ENCODE measurements at places on chromosomes 7 and 10.

DNA sequence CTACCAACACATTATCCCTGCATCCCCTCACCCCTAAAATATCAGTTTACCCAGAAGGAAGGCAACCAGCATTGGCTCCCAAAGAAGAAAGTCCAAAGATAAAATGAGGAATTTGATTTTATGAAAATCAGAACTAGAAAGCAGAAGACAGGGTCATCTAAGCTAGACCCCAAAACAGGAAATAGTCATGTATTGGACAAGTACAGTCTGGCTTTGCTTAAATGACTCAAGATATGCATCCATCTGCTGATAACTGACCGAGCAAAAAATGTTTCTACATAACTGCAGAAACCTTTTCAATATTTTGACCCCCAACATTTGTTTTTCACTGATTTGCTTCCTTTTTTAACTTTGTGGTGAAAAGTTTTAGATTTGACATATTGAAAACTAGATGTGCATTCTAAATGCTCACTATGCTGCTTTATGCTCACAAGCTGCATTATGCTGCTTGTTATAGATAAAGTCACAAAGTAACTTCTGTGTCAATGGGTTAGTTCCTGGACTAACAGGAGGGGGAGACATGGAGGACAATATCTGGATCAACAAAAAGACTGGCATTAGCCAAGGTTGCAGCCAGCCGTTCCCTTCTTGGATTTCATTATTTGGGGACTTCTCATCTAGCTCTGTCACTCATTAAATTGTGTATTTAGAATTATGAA, 227.0 kb downstream of the INHBA start:
- DNase-seq, result no peak

- no peak for DNase-seq
These were observed 17.4 kb downstream of the AUTS2 start for GRCh38 chr7:69615685-69616084.

DNA sequence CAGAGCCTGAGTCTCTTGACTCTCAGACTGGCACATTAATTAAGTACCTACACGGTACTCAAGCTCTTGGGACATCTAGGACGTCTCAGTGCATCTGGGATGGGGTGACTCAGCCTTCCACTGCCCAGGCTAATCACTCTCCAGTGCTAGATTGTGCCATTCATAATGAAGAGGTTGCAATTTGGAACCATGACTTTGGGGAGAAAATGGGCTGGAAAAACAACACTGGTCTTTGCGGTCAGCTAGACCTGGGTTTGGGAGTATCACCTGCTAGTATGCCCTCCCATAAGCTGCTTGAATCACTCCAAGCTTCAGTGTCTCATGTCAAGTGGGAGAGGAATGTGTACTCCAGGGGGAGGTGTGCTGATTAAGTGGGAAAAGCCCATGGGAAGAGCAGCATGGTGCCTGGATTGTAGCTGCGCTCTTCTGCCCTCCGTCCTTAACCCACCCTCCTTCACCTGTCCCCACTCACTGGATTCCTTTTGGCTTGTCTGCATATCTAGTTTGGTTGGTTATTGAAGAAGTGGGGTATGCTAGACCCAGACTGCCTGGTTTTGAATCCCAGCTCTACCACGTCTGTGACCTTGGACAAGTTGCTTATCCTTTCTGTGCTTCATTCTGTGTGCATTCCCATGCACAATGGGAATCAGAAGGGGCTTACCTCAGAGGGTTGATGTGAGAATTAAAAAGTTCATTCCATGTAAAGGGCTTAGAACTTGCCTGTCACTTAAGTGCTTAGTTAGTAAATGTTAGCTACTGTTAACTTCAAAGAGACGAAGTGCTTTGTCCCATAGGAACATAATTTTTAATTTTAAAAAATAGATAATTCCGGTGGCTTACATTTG, 3.8 kb downstream of the NFE2L3 start:
- DNase-seq, result no peak

DNA sequence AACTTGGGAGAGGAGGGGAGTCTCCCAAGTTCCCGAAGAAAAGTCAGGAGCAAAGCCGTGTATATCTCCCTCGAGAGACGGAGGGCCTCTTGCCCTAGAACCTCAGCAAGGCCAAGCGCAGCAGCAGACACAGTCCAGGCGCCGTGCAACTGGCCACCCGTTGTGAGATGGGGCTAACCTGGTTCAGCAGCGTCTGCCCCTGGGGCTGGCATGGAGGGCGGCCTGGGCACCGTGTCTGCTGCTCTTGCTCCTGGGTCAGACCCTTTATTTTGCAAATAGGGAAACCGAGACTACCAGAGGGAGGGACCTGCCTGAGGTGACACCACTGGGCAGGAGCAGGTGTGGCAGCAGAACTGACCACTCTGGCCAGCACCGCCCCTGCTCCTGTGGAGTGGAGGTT, 13.4 kb downstream of the ATP5MF start:
- no peak for DNase-seq

GRCh38 chr7:92621561-92622023, 31.4 kb upstream of the FAM133B start:
- DNase-seq, result no peak

GRCh38 chr10:124063750-124064603, 29.4 kb downstream of the CHST15 start:
- no peak for DNase-seq

GRCh38 chr10:113187063-113187777, 237.2 kb downstream of the TCF7L2 start:
- no peak for DNase-seq

GRCh38 chr7:106102387-106102966, 9.6 kb downstream of the SYPL1 start:
- no peak for DNase-seq

DNA sequence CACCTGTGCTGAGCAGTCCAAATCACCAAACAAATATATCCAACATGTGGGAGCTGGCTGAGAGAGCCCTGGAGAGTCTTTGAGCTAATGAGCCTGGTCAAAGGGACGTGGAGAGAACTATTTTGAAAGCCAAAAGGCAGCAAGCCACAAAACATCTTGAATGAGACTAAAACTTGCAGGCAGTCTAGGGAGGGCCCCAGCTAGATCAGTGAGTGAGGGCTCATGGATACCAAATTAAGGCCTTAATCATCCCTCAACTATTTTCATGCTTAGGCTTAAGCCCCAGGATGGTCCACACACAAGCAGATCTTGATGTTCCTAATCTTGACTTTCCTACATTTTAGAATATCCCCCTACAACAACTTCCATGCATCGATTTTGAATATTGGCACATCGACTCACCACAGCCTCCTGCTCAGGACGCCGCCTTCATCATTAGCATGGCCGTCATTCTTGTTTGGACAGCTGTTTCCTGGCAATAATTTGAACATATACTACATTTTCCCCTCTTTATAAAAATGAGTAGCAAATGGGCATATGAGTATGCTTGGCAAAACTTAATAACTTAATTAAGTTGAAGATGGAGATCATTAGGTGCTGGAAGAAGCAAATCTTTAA, 86.9 kb upstream of the ADAM12 start:
- no peak for DNase-seq

DNA sequence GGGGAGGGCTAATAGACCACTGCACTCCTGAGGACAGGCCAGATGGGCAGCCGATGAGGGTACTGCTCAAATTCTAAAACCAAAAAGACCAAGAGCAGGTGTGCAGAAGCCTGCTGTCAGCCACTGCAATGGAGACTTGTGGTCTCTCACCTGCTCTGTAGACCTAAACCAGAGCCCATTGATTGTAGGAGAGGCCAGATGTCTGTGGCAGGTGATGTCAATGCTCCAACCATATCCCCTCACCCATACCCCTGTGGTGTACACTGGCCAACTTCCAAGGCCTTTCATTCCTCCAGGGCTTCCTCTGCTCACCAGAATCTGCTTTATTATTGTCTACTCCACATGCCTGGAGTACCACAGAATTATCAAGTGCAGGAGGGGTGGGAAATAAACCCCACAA, 116.9 kb upstream of the CHST15 start:
- DNase-seq, result no peak

DNA sequence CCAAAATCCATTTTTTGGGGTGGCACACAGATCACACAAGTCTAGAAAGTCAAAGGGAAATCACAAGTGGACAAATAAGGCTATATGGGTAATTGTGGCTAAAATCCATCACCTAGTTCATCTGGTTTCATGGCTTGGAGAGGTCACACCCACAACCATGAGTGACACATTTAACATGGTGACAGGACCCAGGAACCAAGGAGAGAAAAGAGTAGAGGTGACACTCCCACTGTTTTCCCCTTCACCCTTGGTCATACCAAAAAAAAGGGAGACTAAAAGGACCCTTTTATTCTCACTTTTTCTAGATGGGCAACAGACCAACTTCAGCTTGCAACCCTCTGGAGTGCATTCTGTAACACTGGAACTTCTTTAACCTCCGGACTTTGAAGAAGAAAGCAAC, 46.2 kb upstream of the ZNF107 start:
- no peak for DNase-seq

DNA sequence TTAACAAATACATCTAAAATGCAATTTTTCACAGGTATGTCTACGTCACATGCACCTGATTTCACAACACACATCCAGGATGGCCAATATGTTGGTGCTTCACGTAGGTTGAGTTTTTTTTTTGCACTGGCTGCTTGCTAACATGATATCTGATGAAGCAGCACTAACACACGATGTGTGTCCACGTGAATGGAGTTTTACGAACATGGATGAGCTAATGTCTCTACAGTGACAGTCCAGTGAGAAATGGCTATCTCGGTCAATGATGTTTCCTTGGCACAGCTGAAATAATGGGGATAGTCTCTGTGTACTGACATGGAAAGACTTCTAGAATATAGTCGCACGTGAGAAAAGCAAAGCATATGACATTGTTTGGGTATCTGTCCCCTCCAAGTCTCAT, 563.9 kb upstream of the ADARB2 start:
- no peak for DNase-seq

DNA sequence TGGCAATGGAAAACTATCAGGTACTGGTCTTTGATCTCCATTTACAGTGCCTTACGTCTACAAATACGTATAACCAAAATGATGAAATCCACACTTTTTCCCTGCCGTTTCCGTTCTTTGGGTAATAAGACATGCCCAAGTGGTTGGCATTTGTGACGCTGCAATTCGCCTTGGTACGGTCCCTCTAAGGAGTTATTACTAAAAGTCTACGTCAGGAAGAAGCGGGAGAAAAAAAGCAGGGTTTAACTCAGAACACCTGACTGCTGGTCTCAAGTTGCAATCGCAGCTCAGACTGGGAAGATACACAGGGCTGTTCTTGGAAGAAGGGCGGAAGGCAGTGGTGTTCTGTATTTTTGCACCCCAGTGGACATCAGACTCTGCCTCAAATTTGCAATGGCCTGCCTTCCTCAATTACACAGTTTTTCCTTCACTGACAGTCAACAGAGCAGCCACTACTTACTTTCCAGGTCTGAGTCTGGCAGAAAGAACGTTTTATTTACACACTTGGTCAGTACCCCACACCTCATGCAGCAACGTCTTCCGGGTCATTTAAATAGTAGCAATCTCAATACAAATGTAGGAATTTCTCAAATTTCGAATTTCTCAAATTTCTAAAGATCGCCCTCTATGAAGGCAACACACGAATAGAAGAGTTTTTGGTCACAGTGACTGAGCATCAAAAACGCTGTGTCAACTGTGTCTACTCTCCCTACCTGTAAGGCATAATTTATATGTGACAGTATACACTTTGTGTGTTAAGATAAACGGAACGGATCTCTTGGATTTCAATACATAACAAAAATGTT, 2.1 kb downstream of the BAIAP2L1 start:
- no peak for DNase-seq

DNA sequence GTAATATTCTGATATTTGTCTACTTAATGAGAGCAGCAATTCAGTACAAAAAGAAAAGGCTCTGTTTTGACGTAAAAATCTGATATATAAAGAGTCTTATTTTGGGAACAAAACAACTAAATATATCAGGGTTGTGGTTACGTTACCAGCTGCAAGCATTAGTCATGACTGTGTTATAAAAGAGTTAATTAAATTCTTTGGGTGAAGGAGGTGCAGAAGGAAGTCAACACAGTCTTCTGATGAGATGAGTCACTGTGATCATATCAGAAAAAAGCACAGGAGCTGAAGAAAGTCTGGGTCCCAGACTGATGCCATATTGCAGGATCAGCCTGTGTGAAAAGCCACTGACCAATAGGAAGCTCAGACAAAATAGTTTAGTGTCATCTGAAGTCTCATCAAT, 234.3 kb upstream of the TEX47 start:
- DNase-seq, result no peak

GRCh38 chr7:101705331-101705730, 76.2 kb upstream of the MYL10 start:
- no peak for DNase-seq

- no peak for DNase-seq
These were observed 83.5 kb upstream of the INSIG1 start for GRCh38 chr7:155213955-155214740.

- no peak for DNase-seq
These were observed 33.5 kb upstream of the ENO4 start for GRCh38 chr10:116815641-116816415.

DNA sequence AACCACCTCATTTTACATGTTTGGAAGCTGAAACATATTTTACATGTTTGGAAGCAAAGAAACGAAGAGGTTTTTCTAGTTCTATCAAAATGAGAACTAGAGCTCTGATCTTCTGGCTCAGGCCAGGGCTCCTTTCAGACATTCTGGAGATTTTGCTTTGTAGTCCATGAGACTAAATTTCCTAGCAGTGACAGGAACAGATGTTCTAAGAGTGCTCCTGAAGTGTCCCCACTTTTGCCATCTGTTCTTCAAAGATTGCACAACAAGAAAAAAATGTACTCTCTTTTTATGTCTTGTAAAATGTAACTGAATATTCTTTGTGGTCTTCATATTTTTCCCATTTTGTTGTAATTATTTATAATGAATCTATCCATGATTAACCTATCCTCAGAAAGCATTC, 196.4 kb upstream of the PCLO start:
- no peak for DNase-seq

- DNase-seq, result no peak
These were observed 8.7 kb downstream of the GNB2 start for GRCh38 chr7:100682228-100682741.

DNA sequence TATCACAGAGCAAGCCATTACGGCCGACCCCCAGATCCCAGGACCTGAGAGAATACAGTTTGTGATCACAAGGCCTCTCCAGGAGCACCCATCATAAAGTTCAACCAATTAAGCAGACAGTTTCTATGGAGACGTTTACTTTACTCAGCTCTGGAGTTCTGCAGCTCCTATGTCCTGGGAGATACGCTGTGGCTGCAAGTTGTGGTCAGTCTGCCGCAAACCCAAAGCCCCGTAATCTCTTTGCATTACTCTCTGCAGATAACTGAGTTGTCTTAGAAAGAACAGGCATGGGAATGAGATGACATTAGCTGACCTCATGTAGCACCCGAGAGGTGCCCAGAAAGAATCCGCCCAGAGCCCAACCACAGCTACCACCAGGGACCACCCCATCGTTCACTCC, 305.1 kb downstream of the FGFR2 start:
- DNase-seq, result no peak

DNA sequence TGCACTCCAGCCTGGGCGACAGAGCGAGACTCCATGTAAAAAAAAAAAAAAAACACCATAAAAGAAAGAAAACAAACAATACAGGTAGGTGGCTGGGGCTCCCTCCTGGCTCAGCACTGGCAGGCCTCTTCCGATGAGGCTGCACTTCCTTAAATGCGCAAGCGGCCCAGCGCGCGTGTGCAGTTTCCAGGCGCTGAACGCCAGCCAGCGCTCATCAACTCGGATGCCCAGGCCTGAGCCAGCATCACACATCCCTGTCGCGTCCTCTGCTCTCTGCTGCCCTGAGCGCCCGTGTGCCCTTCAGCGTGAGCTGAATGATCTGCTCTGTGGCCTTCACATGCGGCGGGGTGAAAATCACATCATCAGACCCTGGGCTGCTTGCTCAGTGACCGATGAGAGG, 31.8 kb downstream of the NUDT1 start:
- no peak for DNase-seq
